Cardiac fibroblast (primary cell): ENCODE measurements at places on chromosomes 1 and 21.
A peak's percentile ranks its signal among the peaks of the same experiment; 100 is the strongest.

DNA sequence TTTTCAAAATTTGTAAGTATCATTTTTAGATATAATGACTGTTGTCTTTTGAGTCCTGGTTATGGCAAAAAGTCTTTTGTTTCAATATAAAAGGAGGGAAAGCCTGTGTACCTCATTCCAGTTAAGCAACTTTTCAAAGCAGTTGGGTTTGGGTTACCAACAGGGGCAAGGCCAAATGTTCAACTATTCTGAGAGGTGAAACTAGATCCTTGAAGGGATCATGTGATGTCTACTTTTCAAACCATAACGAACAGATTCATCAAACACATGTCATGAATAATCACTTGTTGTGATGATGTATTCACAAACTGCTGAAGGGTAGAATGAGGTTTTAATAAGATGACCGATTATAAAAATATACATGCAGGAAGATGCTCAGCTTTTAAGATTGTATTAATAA is 171.3 kb downstream of the HHAT start:
- DNase-seq, result no peak

GRCh38 chr1:37437087-37437486 is 37.3 kb upstream of the ZC3H12A start:
- DNase-seq, result no peak

GRCh38 chr1:151831605-151832004 is at the start of gene RORC:
TSS of gene RORC (minus strand) at chr1:151831802. CDS start at chr1:151831764, 38 bp downstream.
- DNase-seq, result no peak

GRCh38 chr1:241518476-241519307 is 863 bp downstream of the FH start:
- DNase-seq, result peak; percentile 40

GRCh38 chr1:53979712-53980450 is 33.7 kb downstream of the LRRC42 start:
- no peak for DNase-seq

DNA sequence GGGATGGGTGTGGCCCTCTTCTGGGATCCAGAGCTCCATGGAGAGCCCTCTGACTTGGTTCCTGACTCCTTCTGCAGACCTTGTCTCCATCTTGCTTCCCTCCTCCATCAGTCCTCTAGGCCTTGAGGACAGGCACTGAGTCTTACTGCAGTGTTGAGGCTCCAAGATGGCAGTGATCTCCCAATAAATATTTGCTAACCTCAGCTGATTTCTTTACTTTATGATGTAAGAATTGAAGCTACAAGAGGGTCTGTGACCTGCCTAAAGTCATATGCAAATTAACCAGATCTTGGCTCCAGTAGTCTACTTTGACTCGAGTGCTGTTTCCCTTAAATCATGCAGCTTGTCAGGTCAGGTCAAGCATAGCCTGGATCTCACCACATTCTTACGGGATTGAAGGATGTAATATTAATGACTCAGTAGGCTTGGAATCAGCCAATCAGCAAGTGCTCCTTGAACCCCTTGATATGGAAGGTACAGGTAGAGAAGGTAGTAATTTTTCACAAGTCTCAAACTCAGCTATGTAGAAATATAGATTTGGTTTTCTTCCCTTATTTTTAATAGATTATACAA is 93.0 kb downstream of the CLIC6 start:
- DNase-seq, result no peak

DNA sequence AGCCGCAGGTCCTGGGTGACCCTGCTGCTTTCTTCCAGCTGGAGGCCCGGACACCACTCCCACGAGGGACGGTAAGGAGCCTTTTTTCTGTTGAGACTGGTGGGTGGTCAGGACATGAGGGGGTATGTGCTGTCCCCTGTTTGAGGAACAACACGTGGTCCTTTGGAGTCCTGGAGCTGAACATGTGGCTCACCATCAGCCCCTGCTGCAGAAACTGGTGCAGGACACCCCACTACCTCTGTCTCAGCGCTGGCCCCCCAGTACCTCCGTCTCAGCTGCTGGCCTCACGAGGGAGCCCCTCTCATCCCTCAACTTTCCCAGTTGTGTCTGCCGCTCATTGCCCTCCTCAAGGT is 34.7 kb downstream of the SLC19A1 start:
- no peak for DNase-seq

DNA sequence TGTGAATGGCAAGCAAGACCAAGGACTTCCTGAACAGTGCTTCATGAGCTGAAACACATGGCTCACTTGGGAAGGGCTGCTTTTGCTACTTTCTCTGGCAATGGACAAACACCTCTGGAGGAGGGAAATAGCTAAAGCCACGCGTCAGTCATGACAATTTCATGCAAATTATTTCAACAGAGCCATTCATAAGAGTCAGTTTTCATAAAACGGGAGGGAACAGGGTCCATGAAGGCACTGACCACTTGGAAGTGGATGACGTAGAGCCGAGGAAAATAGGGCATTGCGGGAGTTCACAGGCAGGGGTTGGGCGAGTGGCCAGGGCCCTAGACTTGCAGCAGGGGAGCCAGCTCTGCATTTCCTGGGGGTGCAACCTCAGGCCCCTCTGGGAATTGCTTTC is 43.9 kb downstream of the SDC3 start:
- DNase-seq, result peak; percentile 34

DNA sequence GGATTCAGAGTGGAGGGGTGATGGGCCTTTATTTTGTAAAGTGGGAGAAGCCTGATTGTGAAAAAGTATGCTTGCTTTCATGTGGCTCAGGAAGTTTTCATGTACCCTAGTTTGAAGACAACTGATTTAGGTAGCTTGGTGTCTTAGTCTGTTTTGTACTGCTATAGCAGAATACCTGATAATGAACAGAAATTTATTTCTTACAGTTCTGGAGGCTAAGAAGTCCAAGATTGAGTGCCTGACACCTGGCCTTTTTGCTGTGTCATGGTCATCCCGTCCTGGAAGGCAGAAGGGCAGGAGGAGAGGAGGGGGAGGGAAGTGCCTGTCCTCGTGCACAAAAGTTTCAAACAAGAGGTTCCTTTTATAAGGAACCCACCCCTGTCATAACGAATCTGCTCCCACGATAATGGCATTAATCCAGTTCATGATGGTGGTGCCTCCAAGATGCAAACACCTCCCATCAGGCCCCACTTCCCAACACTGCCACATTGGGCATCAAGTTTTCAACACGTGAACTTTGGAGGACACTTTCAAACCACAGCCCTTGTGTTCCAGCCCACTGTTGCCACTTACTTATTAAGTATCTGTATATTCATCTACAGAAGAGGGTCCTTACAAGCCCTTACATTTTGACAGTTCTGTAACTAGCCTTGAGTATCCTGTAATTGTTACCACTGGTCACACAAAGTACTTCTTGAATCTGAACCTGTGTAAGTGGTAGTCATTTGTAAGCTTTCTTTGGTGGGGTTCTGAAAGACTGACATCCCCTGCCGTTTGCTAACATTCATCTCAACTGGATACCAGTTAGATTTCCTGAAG is 9.5 kb downstream of the UCK2 start:
- DNase-seq, result no peak

DNA sequence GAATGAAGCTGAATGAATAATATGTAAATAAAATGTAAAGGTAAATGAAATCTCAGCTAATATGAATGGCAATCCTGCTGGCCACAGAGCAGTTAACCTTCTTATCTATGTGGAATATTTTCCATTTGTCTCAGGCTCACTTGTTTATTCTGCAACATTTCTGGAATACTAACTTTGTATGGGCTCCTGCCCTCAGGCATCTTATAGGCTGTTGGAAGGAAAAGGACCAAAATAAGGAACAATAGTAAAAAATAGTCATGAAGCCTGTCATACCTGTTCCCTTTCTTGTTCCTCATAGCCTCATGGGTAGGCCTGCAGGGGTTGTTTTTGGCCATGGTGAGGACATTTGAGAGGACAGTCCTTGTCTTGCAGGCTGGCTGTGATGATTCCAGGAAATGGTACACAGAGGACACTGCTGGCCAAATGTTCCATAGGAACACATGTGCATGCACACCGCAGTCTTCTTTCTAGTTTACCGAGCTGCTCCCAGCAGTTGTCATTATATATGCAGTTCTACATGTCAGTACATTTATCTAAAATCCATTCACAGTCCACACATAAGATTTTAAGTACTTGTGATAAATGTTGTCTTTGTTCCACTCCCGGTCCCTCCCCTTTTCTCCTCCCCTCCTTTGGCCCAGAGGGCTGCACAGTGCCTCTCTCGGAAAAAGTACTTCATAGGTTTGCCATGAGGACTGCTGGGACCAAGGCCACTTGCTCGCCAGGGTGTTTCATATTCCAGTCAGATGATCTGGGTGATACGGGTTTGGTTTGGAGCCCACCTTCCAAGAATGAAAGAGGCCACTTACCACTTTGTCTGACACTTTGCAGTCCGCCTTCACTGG is 15.2 kb upstream of the KCNQ4 start:
- DNase-seq, result no peak

DNA sequence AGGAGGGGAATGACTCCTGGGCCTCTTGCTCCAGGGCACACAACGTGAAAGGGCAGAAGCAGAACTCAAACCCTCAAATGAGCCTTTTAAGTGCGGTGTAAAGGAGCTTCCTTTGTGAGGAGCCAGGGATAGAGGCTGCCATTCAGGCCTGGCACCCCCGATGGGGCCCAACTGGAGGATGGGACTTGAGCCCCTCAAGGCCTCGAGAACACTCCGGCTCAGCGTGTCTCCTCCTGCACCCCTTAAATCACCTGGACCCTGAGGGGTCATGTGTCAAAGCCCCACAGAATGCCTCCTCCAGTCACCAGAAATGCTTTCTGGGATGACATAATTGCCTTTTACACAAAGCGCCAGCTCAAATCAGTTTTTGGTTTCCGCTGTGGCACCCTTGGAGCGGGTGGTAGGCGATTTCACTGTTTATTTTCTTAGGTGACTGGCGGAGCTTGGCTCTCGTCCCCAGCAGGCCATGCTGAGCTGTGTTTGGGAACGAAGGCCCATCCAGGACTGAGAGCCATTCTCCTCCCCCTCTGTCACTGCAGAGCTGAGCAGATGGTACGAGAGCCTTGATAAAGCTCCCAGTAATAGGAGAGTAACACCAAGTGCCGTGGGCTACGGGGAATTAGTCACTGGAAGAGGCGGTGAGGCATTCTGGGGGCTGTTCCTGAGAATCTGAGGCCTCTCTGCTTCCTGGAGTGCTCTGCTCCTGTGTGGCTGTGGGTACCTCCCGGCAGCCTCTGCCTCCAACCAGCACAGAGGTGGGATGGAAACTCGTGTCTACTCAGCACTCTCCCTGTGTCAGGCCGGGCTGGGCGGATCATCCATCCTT is 163.0 kb downstream of the GRIK3 start:
- DNase-seq, result no peak

GRCh38 chr1:50697440-50698421 is 262.3 kb downstream of the FAF1 start:
- no peak for DNase-seq

DNA sequence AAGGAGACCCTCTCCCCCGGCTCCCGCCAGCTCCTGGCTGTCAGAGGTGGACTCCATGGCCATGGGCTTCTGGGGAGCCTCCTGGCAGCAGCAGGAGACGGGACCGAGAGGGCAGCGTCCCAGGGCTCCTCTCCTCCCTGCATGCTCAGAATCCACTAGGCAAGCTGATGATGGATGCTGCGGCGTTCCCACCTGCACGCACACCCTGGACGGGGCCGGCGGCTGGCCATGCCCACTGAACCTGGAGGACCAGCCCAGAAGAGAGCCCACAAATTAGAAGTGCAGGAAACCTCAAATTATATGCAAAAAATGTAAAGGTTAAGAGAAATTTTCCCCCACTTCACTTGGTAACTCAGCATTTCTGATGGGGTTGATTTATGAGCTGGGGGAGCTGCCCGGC is 77.3 kb upstream of the ARHGEF16 start:
- no peak for DNase-seq

DNA sequence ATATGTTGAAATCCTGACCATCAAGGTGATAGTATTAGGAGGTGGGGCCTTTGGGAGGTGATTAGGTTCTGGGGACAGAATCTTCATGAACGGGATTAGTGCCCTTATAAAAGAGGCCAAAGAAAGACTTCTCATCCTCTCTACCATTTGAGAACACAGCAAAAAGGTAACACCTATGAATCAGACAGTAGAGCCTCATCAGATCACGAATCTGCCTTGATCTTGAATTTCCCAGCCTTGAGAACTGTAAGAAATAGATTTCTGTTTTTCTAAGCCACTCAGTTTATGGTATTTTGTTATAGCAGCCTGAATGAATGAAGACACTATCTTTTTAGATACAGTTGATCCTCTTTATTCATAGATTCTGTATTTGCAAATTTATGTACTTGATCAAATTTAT is 206.9 kb upstream of the EDN2 start:
- DNase-seq, result no peak

- DNase-seq, result no peak
Measured at GRCh38 chr1:243956450-243956849, 94.6 kb upstream of the ZBTB18 start.

- DNase-seq, result no peak
Measured at GRCh38 chr1:230109895-230110667, 43.0 kb downstream of the GALNT2 start.

DNA sequence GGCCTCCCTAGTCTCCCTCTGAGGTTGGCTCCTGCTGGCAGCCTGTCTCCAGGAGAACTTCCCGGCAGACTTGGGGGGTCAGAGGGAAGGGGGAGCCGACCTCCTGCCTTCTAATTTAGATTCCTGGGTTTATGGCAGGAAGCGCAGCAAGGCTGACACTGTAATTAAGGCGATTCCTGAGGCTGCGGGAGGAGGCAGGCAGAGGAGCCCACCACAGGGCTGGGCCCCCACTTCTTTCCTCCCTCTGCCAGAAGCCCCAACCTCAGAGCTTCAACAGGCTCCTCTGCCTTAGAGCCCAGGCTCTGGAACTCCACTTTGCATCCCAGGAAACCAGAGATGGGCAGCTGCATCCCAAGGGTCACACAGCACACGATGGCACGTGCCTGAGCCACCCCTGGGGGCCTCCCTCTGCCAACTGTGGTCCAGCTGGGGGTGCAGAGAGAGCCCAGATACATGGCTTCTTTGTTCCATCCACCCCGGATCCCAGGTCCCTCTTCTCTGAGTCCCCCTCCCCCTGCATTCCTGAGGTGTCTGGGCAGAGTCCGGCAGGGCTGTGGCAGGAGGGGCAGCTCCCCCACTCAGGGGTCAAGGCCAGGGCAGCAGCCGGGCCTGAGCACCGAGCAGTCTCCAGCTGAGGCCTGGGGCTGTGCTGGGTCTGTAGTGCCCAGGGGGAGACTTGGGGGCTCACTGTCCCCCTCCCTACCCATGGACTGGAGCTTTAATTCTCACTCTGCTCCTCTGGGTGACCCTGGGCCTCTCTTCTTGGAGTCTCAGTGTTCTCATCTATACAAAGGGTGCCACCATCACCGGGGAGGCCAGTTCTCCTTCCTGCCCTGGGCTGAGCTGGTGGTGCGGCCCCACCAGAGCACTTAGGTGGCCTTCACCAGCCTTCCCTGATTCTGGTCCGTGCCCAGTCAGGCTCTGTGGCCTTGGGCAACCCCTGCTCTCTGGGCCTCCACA is 39.4 kb upstream of the FAM131C start:
- no peak for DNase-seq

- peak; percentile 77 for DNase-seq
Measured at GRCh38 chr1:184827600-184828368, 73.1 kb upstream of the EDEM3 start.

GRCh38 chr1:1630965-1631781 is 800 bp upstream of the MMP23B start:
- DNase-seq, result peak; percentile 23

GRCh38 chr1:198880818-198881597 is 242.2 kb downstream of the PTPRC start:
- DNase-seq, result peak; percentile 97

- no peak for DNase-seq
Measured at GRCh38 chr1:27811741-27812500, 18.7 kb upstream of the PPP1R8 start.
